K562 (cell line): ENCODE measurements at places on chromosomes 13 and 19. TPM values are rescaled to one million over a fixed set of nuclear protein-coding genes. Genes with fewer than 3 reads are reported as not detected.

POU2F2 gene
- total RNA-seq: 0.56 and 0.60 TPM in 2 replicates

PRR22 gene
- total RNA-seq: 9.3 and 12.0 TPM in 2 replicates

LILRA1 gene
- total RNA-seq: not detected in 2 replicates

PABPC3 gene
- total RNA-seq: 0.18 and 0.29 TPM in 2 replicates

PSG2 gene
- not detected in 2 replicates for total RNA-seq

LACC1 gene
- 0.24 TPM in 1 of 2 replicates, not detected in the other for total RNA-seq

MIA gene
- total RNA-seq: not detected in 2 replicates

KIR3DL2 gene
- total RNA-seq: not detected in 2 replicates

SYNGR4 gene
- not detected in 2 replicates for total RNA-seq

CYP2S1 gene
- total RNA-seq: 1.9 and 2.6 TPM in 2 replicates

NALCN gene
- not detected in 2 replicates for total RNA-seq

VPS36 gene
- 22.5 and 24.6 TPM in 2 replicates for total RNA-seq

SELENOV gene
- total RNA-seq: 0.09 and 0.20 TPM in 2 replicates

RNF17 gene
- 0.45 and 0.58 TPM in 2 replicates for total RNA-seq

NFKBIB gene
- 33.5 and 34.7 TPM in 2 replicates for total RNA-seq

KLK3 gene
- total RNA-seq: not detected in 2 replicates

MBD3L2 gene
- not detected in 2 replicates for total RNA-seq

ANGPTL8 gene
- not detected in 2 replicates for total RNA-seq

PNMA8B gene
- 0.02 TPM in 1 of 2 replicates, not detected in the other for total RNA-seq

ZNF763 gene
- total RNA-seq: 0.22 TPM in 1 of 2 replicates, not detected in the other

SUGP2 gene
- 96.4 and 97.5 TPM in 2 replicates for total RNA-seq

ELANE gene
- total RNA-seq: not detected in 2 replicates

CD177 gene
- total RNA-seq: not detected in 2 replicates

RPL36 gene
- total RNA-seq: 1,327 and 1,377 TPM in 2 replicates

TNFSF11 gene
- total RNA-seq: not detected in 2 replicates

CD70 gene
- total RNA-seq: 0.58 and 1.5 TPM in 2 replicates

VSTM1 gene
- not detected in 2 replicates for total RNA-seq

TEX30 gene
- total RNA-seq: 25.8 and 26.4 TPM in 2 replicates

CFD gene
- total RNA-seq: 49.3 and 50.9 TPM in 2 replicates

GJB2 gene
- total RNA-seq: 0.07 TPM in 1 of 2 replicates, not detected in the other
